ENCODE measurements at places on chromosomes 13 and 19.

DNA sequence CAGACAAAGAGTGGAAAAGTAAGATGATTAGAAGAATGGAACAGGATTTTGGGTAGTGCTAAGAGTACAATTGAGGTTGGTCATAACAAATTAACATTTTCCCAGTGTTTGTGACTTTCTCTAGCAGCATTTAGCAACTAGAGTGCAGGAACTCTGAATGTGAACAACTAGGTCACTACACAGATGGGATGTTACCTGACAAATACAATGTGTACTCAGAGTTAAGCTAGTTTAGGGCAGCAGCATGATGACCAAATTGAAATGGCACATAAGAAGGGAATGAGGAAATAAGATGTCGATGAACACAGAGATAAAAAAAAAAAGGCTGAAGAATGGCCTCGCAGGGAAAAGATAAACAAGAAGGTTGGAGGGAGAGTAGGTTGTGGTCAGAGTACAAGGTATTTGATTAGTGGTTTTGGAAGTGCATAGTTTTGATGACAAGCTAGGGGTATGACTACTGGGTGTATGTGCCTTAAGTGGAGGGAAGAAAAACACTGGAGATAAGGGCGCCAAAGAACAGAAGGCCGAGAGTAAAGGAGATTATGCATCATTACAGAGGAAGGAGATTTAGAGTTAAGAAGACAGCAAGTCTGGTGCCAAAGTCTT lies 381.1 kb downstream of the FGF14 start:
- DNase-seq: peak; percentile 30

DNA sequence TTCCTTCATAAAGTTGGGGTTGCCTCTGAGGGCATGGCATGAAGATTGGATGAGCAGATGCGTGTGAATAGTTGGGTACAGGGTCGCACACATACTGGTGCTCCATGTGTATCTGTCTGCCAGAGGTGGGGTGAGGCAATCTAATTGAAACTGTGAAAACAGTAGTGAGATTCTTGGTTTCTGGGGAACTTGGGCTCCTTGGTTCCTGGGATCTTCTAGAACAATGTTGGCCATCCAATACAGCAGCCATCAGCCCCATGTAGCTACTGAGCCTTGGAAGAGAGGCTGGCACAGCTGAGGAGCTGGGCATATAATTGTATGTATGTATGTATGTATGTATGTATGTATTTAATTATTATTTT lies 616 bp downstream of the FCHO1 start:
- DNase-seq: no peak

DNA sequence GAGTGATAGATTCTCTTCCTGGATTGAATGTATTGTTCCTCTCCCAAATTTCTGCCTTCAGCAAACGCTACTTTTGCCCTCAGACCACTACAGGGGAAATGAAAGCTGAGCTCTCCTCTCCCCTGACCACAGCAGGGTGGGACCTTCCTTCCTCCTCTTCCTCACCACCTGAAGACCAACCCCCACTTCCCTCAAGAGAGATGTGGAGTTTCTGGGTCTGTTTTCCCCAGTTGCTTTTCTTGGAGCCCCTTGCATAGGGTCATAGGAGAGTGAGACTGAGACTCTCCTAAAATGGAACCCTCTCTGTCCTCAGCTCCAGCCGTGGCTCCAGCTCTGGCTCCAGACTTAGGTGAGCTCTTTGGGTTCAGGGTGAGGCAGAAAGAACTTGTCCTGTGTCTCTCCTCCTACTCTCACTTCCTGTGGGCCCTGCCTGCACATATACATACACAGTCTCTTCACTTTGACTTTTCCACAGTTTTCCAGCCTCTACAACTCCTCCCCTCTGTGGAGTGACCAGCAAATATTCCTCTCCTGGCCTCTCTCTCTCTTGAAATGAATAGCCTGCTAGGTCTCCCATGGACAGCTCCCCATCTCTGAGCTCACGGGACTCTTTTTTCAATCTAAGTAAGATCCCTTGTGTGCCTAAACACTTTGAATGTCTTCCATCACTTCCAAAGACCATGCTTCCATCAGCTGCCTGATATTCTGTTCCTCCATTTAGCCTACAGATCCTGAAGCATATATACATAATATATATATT lies 19.2 kb upstream of the ZNF175 start:
- DNase-seq: no peak

DNA sequence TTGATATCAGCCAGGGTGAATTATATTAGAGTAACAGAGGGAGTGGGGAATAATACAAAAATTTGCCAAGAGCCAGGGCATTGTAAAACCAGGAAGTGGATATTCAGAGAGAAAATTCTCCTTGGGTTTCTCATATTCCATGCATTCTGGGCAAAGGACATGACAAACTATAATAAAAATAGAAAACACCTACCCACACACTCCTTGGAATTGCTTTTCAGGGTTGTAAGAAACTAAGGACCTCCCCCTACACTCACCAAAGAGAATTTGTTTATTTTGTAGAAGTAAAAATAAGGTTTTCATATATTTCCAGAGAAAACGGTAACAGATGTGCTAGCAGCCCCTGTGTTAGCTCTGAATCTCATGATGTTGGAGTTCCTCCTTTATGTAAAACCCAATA lies 649.6 kb downstream of the SLITRK1 start:
- no peak for DNase-seq

DNA sequence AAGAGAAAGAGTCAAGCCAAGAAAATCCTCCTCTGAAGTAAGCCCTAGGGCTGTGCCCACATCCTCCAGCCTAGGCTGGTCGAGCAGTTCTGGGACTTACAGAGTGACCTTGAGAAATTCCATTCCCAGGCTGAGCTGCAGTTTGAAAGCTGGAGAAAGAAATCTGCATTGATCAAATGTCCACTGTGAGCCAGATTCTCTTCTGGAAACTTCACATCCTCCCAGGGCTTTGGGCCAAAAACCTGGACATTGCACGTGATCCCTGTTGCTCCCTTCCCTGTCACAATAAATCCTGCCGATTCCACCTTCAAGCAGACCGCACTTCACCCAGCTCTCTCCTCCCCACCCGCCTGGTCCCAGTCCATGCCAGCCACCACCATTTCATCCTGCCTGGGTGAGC lies 15.7 kb downstream of the TMEM143 start:
- peak; percentile 41 for DNase-seq

- DNase-seq: no peak
Measured at GRCh38 chr19:38528931-38529330, 88.8 kb downstream of the MAP4K1 start.

- no peak for DNase-seq
Measured at GRCh38 chr13:43158516-43158915, 135.1 kb downstream of the DNAJC15 start.

- peak; percentile 98 for DNase-seq
Measured at GRCh38 chr19:37251308-37252229, 33.6 kb downstream of the ZNF383 start.
